WTC11 (cell line): ENCODE measurements at places on chromosomes 3 and 15. TPM values are rescaled to one million over a fixed set of nuclear protein-coding genes. Genes with fewer than 3 reads are reported as not detected.

- DNase-seq, result no peak
Measured at GRCh38 chr3:20071175-20071574, 30.9 kb downstream of the KAT2B start.

DNA sequence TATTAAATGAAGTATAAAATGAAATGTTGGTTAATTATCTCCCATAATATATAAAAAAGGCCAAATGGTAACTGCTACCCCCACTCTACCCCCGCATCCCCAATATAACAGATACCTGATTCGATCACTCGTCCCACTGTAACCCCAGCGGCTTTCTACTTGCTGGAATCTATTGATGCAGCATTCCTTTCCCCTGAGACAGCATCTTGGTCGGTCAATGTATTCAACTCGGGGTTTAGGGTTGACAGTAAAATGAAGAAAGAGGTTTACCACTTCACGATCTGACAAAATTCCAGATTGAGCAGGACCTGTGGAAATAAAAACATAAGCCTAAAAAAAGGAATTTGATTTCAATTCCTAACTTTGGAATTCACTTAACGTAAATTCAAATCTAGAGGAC, 18.6 kb upstream of the C15orf40 start:
- DNase-seq, result no peak

GRCh38 chr15:58175955-58176354, 37.8 kb downstream of the AQP9 start:
- DNase-seq, result no peak

DNA sequence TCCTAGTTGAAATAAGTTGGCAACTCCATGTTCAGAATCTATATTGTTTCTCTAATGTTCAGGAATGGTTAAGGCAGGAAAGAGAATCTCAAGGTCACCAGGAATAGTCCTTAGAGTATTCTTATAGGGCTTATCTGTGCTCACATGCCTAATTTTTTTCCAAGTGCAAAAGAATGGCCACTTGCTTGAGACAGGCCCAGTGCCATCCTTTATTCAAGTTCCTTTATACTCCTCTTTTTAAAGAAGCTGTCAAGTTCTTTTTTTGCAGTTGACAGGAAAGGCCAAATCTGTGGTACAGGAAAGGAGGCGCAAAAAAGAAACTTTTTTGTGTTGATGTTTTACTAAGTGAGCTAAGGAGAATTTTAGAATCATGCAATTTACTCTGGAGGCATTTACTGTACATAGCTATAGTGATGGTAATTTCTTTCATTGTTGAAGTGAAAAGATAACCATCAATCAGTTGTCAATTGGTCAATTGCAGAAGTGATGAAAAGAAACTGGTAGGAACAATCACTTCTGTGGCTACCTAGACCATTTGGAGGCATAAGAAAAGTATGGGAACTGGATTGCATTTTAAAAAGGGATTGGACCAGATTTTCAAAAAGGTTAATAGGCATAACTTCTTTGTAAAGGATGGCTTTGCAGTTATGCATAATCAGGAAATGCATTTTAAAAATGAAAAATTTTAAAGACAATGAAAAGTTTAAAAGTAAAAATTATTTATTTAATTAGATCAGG, 102.5 kb upstream of the SOX2 start:
- no peak for DNase-seq

DNA sequence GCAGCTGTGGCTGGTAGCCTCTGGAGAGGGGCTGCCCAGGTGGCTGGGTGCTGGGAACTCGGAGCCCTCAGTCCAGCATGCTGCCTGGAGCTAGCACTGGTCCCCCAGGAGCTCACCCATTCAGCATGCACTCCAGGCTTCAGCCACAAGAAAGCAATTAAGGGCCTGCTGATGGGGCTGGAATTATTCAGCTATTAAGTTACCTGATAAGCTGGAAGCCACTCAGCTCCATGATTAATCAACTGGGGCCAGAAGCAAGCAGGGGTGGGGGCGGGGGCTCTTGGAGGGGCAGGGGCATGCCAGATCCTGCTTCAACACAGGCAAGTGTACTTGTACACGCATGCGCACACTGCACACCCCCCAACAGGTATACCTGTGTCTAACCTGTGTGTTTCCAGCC, 22.1 kb upstream of the TMEM115 start:
- DNase-seq, result no peak

DNA sequence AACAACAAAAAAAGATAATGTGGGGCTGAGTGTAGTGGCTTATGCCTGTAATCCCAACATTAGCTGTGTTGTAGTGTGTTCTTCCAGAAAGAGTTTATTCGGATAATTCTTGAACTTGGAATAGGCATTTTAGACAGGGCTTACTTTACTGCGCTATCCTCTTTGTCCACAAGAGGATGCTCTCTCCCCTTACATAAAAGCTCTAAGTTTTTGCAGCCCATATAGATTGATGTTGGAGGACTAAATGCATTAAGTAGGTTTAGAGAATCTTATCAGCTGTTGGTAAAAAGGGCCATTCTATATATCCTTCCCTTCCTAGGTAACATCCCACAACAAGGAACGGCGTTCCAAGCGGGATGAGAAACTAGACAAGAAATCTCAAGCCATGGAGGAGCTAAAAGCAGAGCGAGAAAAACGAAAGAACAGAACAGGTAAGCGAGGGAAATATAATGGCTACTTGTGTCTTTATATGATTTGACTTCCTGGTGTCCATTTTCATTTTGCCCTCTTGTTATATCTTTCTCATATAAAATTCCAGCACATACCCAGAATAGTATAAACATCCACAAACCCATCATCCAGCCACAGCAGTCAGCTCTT, 27.8 kb upstream of the ITPKA start:
- DNase-seq, result no peak

DNA sequence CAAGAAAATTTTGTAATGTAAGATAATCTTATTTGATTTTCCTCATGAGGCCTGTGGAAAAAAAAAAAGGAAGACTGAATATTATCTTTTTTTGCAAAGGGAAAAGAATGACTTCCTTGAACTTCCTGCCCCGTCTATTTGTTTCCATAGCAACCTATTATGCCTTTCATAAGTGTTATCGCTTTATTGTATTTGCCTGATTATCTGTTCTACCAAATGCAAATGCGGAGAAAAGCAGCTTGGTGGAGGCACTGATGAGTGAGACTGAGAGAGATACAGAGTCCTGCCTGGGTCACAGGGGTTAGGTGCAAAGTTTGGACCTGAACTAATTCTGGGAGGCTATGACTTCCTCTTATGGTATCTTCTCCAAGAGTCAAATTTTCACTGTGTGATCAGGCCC, 334.0 kb upstream of the KCNMB2 start:
- DNase-seq, result no peak

DNA sequence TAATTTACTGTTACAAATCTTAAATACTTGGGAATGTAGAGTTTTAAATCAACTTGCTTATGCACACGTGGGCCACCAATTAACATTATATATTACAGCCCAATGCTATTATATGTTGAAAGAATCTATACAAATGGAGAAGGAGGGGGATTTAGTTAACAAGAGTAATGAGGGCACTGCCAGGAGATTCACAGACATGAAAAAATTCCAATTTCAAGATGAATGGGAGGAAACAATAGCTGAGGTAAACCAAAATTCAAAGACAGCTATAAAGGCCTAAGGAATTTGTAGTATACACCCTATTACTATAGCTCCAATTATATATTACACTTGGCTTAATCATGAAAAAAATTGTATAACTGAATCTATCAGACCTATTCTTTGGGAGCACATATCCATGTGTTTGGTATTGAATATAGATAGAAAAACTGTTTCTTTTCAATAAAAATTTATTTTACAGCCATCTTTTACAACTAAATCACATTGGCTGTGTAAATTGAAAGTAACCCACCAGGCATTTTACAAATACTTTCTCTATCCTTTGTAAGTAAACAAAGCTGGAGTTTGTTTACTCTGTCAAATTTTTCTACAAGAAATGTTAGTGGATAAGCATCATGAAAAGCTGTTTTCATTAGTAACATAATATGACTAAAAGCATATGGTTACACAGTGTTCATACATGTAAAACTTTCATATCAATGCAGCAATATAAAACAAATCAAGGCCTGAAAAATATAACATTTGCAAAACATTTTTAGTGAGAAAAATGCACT, 1045.8 kb downstream of the ROBO1 start:
- no peak for DNase-seq

DNA sequence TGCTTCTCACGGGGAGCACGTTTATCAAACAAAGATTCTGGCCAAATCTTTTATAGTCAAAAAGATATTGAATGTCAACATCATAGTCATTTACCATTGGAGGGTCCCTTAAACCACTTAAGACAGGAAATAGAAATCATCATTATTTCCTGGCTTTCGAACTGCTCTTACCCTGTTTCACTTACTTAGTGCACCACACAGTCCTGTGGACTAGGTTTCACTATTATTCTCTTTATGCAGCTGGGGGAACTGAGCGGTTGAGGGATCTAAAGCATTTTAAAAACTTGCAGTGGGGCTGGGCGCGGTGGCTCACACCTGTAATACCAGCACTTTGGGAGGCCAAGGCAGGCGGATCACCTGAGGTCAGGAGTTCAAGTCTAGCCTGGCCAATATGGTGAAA, 13.7 kb upstream of the TPRG1 start:
- DNase-seq, result no peak

- DNase-seq, result no peak
Measured at GRCh38 chr3:143160437-143160836, 40.9 kb downstream of the CHST2 start.

DNA sequence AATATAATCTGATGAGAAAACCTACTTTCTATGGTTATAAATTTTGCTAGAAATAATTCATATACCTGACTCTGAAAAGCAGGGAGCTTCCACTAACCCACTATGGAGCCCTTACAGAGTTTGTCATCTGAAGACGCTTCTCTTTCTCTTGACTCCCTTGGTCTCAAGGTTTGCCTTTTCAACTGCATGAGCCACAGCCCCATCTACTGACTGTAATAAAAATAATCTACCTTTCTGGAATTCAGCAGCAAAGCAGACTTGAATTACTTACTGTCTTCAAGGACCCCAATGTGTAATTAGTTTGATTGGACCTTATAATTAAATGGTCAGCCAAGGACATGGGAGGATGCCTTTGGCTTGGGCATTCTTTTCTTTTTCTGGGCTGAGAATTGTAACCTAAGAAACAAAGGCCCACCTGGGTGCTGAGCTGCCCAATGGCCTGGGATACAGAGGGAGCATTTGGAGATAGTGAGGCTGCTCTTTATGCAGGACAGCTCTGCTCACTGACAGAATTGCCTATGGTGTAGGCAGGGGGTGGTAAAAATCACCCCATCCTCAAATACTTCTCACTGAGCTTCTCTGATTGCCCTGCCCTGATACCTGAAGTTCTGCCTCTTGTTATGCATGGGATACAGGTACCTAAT, 178.6 kb upstream of the TRIM42 start:
- no peak for DNase-seq

- no peak for DNase-seq
Measured at GRCh38 chr3:132071043-132071442, 36.2 kb upstream of the CPNE4 start.

GRCh38 chr15:63517628-63518027, 13.2 kb downstream of the USP3 start:
- no peak for DNase-seq

- DNase-seq, result no peak
Measured at GRCh38 chr3:106685745-106686144, 691.5 kb upstream of the CCDC54 start.

GRCh38 chr3:111794711-111795110, 64.4 kb upstream of the PHLDB2 start:
- no peak for DNase-seq

- DNase-seq, result no peak
Measured at GRCh38 chr3:46465196-46465520, 453 bp upstream of the LTF start.

- no peak for DNase-seq
Measured at GRCh38 chr15:37537802-37538201, 396.6 kb upstream of the TMCO5A start.

- no peak for DNase-seq
Measured at GRCh38 chr3:53213276-53213675, 42.5 kb downstream of the TKT start.

DNA sequence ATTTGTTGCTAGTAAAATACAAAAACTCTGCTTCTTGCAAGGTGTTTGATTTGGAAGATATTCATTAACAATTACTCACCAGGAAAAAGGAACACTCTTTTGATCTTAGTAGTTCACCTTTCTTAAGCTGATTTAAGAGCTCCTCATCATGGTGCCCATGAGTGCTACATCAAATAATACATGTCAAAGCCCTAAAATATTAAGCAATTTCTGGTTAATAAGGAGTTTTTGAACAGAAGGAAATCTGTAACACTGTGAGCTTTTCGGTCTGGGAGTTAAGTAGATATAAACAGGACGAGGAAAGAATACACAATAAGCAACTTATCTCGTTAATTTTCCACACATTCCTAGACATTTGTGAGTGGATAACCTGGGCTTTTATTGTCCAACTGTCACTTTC, 83.9 kb upstream of the DCBLD2 start:
- no peak for DNase-seq

DNA sequence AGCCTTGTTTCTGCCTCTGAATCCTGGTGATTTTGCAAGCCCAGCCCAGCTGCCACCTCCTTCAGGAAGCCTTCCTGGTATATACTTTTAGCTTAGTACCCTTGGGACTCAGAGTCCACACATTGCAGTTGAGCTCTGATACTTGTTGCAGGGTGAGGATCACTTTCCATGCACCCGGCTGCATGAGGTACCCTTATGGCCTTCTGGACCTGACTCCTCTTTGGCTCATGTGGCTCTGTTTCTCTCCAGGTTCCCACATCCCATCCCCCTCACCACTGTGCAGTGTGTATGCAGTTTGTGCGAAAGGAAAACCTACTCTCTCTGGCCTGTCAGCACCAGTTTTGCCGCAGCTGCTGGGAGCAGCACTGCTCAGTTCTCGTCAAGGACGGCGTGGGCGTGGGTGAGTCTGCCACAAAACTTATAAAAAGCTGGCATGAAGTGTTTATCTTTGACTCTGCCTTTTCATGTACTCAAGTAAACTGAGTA, 23.1 kb upstream of the P4HTM start:
- DNase-seq, result no peak

DNA sequence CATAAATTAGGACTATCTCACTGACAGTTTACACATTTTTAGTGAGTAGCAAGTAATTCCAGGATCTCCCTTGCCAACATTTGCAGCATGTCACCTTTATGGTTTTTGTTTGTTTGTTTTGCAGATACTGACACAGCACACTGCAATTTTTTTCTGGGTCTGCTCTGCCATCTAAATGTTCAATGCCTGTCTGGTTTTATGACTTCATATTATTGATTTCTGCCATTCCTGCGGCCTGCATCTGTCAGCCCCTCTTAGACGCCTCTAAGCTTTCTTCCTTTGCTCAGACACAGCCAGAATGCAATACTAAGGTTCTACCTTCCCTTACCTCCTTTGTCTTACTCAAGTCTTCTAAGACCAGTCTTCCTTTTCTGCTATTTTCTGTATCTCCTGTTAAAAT, 321.2 kb upstream of the AZI2 start:
- no peak for DNase-seq

Gene CDC25A
- total RNA-seq, result 52.4 to 57.6 TPM (median 54.7 TPM) in 3 replicates

Gene RBP2
- not detected in 3 replicates for total RNA-seq

Gene CD80
- total RNA-seq, result 0.14 to 0.24 TPM in 2 of 3 replicates, not detected in the other

Gene CDHR4
- total RNA-seq, result 0.17 to 0.69 TPM (median 0.39 TPM) in 3 replicates

Gene CADPS
- 4.3 to 7.5 TPM (median 7.0 TPM) in 3 replicates for total RNA-seq

Gene SLC7A14
- 0.25 to 0.68 TPM (median 0.62 TPM) in 3 replicates for total RNA-seq

Gene NDUFAF3
- 36.8 to 50.3 TPM (median 49.6 TPM) in 3 replicates for total RNA-seq

Gene LHFPL4
- 18.9 to 26.8 TPM (median 24.4 TPM) in 3 replicates for total RNA-seq

Gene SNX22
- 5.9 to 6.1 TPM (median 5.9 TPM) in 3 replicates for total RNA-seq
